NCI-H1436 treated with DMSO at 0.1 percent for 48 hours (cell line): ENCODE measurements at places on chromosomes 13 and 19.

DNA sequence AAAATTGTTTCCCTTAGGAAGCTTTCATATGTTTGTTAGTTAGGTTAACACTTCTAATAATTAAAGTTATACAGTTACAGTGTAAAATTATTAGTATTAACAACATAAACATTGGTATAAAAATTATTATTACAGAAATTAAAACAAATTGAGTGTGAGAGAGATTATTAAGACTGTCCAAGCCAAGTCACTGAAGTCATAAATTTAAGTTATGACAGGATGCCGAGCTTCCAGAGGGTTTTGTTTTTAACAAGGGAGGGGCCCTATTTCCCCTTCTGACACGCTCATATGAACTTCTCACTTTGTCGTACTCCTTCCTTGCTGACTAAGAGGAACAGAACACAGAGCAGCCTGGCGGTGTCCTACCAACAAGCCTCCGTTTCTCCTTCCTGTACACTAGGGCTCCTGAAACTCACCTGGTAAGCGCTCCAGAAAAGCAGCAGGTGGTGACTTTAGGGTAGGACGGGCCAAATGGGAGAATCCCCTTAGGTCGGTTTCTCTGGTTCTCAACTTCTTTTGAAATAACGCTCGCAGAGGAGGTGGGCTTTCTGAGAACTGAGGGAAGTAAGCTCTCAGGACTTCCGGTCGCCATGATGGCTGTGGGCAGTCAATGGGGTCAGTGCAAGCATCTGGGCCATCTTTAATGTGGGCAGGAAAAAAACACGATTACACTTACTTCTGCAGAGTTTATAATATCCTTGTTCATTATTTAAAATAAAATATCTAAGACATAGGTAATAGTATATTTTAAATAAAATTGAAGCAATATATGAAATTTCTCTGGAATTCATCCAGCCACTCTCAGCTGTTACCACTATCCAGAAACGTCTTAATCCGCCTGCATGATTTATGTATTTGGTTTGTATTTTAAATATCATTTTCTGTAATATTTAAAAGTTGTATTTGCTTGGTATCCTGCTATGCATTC, at the start of gene CARD8:
Gene CARD8 (minus strand): TSS at position 537 of the 928 bp plus-strand sequence. CDS start 14,892 bp downstream, outside the sequence.
- DNase-seq = peak; percentile 89

GRCh38 chr19:3585301-3586126, at the start of gene GIPC3:
Gene GIPC3, plus strand, starts transcription at chr19:3585478. Its CDS starts 120 bp downstream, at chr19:3585598.
- DNase-seq = no peak

GRCh38 chr13:34172048-34172447, 354.1 kb downstream of the RFC3 start:
- no peak for DNase-seq

DNA sequence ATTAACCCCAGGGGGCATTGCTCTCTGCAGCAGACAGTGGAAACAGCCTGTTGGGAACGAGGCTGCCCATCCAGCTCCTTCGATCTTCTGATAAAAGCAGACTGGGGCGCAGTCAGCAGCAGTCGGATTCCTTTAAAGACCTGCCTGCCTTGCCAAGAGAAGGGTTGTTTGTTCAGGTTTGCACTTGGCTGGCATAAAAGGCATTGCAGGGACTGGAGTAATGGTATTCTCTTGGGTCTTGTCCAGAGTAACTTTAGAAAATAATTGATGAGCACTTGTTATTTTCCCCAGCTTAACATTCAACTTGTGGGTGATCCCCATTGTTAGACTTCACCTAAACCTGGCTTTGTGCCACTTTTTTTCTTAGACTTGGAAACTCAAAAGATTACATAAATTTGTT, 67.3 kb upstream of the SLC10A2 start:
- no peak for DNase-seq

- DNase-seq = no peak
Observed at GRCh38 chr13:29081697-29082440, 261.7 kb downstream of the MTUS2 start.

DNA sequence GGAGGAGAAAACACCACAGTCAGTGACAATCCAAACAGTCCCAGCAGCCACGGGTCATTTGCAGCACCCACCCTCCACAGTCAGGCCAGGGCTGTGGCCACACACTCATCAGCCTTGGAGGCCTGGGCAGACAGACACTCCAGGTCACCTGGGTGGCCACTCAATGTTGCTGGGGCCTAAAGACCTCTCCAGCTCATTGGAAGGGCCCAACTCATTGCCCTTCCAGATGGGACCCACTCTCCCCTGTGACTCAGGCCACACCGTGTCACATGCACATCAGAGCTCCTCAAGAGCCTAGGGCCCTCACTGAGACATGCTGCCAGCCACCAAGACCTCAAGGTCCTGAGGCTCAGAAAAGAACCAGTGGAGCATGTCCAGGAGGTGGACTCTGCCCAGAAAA, 22.4 kb downstream of the TUBA3C start:
- DNase-seq = no peak

- DNase-seq = no peak
Observed at GRCh38 chr19:2678044-2678671, 24.3 kb downstream of the GNG7 start.
